GM23248 (cell line): ENCODE measurements at places on chromosomes 2 and 18. TPM values are rescaled to one million over a fixed set of nuclear protein-coding genes. Genes with fewer than 3 reads are reported as not detected.

- H3K36me3 ChIP-seq: no peaks in the 10 kb centered on the region
- H3K27ac ChIP-seq: no peak overlapping the region
- no peaks in the 10 kb centered on the region for H3K27me3 ChIP-seq
- H3K4me3 ChIP-seq: no peak overlapping the region
- no peaks in the 10 kb centered on the region for H3K4me1 ChIP-seq
- DNase-seq: no peak
Measured at GRCh38 chr2:108330979-108331378, 42.3 kb downstream of the SULT1C2 start.

DNA sequence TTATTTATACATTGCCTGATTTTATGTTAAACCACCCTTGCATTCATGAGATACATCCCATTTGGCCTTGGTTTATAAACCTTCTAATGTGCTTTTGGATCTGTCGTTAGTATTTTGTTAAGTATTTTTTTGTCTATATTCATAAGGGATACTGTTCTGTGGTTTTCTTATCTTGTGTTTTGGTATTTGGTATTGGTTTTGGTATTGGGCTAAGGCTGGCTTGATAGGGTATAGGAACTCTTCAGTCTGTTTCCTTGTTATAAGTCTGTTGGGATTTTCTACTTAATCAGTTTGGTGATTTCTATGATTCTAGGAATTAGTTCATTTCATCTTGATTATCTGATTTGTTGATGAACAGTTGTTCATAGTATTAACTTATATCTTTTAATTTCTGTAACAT, 49.2 kb downstream of the RELCH start:
- no peaks in the 10 kb centered on the region for H3K27me3 ChIP-seq
- DNase-seq: no peak

DNA sequence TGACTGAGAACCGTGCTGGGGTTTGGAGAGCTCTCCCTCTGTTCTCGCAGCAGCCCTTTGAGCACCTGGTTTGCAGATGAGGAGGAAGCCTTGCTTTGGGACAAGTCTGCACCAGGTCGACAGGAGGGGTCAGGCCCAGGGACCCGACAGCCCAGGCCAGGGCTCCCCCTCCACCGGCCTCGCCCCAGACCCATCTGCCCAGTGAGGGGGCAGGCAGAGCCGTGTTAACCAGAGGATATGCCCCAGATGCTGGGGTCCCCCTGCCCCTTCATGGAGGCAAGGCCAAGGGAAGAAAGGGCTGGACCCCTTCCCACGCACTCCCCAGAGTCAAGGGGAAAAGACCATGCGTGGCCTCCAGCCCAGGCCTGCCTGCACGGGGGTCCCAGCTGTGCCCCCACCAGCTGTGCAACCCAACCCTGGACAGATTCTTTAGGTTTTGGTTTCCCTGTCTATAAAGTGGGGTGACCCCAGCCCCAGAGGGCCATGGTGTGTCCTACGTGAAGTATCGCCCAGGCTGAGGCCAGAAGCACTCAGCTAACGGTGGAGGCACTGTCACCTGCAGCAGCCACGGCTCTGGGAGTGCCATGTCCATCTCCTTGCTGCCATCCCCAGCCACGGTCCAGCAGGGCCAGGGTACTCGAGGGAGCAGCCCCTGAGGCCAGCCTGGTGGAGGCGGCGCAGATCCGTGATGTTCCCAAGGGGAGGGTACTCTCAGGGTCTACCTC, 4.8 kb upstream of the SNED1 start:
- H3K27me3 ChIP-seq: no peaks in the 10 kb centered on the region
- no peaks in the 10 kb centered on the region for H3K36me3 ChIP-seq
- H3K27ac ChIP-seq: no peak overlapping the region
- H3K4me1 ChIP-seq: peaks cover 7% of the 10 kb centered on the region
- H3K4me3 ChIP-seq: no peak overlapping the region
- DNase-seq: no peak

DNA sequence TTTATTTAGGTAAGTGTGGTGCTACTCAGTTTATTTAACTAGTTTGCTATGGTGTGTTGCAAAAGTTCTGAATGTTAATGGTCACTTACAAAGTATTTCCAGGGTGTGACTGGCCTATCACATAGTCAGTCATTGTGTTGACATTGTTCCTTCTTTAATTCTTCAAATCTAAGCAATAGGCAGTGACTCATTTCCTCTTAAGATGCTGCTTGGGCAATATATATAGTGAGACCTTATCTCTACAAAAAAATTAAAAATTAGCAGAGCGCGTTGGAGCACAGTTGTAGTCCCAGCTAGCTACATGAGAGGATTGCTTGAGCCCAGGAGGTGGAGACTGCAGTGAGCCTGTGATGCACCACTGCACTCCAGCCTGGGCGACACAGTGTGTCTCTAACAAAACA, 5.8 kb upstream of the CCDC88A start:
- H3K36me3 ChIP-seq: no peaks in the 10 kb centered on the region
- no peaks in the 10 kb centered on the region for H3K27me3 ChIP-seq
- H3K27ac ChIP-seq: peak overlapping the region; percentile 79
- no peak overlapping the region for H3K4me3 ChIP-seq

GRCh38 chr2:45979065-45979464, 318.1 kb upstream of the EPAS1 start:
- no peaks in the 10 kb centered on the region for H3K4me1 ChIP-seq
- no peak overlapping the region for H3K4me3 ChIP-seq
- DNase-seq: no peak
- H3K27ac ChIP-seq: no peak overlapping the region
- no peaks in the 10 kb centered on the region for H3K27me3 ChIP-seq
- no peaks in the 10 kb centered on the region for H3K36me3 ChIP-seq

The SIX2 gene
- total RNA-seq: 0.63 TPM in 1 of 2 replicates, not detected in the other

The DIPK1C gene
- not detected in 2 replicates for total RNA-seq

The ALK gene
- total RNA-seq: under 0.01 TPM in 1 of 2 replicates, not detected in the other
